Activated CD4-positive, alpha-beta T cell treated with anti-CD3 and anti-CD28 coated beads, Interleukin-2, amount 50 U/mL, for 24 hours (primary cell): ENCODE measurements at places on chromosomes 2 and 18.

DNA sequence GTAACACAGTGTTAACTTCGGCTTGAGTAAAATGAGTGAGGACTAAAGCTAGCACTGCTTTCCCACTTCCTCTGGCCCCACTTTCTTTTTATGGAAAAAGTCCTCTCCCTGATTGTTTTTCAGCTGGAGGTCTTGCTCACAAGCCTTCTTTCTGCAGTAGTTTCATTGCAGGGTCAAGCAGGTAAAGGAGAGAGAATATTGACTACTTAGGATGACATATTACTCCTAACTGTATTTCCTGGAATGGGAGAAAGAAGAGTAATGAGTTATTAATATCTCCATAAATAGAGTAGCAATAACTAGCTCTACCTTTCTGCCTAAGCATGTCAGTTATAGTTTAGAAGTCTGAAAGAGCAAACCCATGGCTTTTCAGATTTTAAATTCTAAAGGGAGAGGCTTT, 45.0 kb downstream of the MAP4K4 start:
- DNase-seq, result no peak

DNA sequence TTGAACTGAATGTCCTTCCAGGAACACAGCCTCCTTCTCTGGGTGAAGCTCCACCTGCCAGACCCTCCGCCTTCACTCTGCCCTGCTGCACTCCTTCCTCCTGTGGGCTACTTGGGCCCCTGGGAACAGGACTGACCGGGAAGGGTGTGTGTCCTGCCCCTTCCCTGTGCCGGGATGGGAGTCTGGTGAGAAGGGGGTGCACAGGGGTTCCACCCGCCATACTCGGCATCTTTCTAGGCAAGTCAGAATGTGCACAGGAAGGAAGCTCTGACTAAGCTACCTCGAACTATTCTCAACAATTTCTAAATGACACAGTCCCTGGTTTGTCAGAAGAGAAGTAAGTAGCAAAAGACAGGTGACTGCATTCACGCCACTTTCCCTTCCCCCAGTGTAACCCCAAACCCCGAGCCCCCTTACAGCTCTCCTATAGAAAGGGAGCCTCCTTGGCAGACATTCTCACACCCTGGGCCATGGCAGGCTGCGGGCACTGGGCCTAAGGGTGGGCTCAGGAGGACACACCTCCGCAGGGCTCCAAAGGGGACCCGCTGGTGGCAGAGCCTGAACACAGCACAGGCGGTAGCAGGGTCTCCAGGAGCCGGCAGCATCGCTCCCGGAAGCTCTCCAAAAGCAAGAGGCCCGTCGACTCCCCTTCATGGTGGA, 184.1 kb downstream of the HDAC4 start:
- peak; percentile 16 for DNase-seq

- no peak for DNase-seq
Measured at GRCh38 chr2:208086029-208086428, 38.3 kb downstream of the CRYGD start.

DNA sequence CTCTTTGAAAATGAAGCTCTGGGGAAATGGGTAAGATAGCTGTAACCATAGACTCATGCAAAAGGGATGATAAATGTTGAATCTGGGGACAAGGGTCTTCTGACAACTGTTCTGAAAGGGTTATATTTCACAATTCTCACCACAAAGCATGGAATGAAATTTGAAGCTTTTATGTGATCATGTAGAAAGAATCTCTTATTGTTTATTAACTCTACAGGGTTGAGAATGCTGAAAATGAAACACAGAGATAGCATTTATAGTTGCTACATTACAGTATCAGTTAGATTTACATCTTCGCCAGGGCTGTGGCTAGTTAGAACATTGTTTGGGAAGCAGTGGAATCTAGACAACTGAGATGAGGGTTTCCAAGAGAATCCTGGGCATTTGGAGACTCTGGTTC, 97.4 kb upstream of the LHCGR start:
- no peak for DNase-seq

GRCh38 chr18:49335677-49336076, 124.8 kb downstream of the DYM start:
- no peak for DNase-seq

GRCh38 chr2:110993557-110994231, 127.0 kb upstream of the BCL2L11 start:
- DNase-seq, result no peak

DNA sequence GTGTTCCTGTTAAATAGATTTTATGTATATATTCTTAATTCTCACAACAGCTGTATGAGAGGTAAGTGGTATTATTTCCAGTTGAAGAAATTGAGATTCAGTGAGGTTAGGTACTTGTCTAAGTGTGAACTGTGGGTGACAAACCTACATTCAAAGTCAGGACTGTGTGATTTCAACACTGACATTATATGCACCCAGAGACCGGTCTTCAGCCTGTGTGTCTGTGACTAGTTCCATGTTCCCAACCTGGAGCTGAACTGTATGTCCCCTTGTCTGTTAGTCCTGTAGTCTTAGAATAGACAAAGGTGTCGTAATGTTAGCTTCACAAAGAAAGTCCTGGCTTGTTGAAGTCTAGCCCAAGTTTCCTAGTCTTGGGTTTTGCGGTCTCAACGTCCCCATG, 17.4 kb downstream of the PLEKHB2 start:
- DNase-seq, result no peak

DNA sequence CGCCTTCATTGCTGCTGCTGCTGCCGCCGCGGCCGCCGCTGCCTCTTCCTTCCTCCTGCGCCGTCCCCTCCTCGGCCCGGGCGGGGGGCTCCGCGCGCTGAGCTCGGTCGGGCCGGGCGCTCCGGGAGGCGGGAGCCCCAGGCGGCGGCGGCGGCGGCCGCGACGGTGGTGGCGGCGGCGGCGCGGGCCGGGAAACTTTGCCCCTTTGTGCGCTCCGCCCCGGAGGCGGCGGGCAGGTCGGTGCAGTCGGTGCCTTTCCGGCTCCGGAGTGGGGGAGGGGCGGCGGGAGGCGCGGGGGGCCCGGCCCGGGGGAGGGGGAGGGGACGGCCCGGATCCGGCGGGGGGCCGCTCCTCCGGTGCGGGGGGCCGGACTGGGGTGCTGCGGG, 205 bp downstream of the TET3 start:
- DNase-seq, result no peak

GRCh38 chr2:182072861-182073260, 87.2 kb downstream of the PPP1R1C start:
- no peak for DNase-seq

- no peak for DNase-seq
Measured at GRCh38 chr2:140695155-140695554, 1435.7 kb downstream of the LRP1B start.

GRCh38 chr2:46333912-46334311, 36.7 kb downstream of the EPAS1 start:
- no peak for DNase-seq

DNA sequence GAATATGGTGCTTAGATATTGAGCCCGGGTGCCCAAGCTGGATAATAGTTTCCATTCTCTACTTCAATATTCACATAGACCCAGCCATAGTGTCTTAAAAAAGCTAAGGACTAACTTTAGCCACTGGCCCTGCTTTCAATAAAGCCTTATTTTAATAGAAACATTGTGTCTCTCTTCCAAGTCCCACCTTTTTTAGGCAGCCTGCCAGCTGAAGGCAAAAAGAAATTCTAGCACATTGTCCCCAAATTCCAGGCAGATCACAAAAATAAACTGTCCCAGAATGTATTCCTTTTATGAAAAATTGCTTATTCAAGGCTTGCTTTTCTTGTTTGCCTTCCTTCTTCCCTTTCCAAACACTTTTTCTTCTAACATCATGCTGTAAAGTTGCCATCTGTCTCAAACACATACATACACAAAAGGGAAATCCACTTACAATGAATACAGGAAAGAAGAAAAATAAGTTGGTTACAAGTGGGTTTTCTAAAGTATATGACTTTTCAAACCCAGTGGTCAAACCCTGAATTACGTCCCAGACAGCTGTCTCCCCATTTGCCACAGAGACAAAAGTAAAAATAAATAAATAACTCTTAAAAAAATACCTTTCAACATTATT, 778.5 kb downstream of the BCL11A start:
- DNase-seq, result no peak

- DNase-seq, result no peak
Measured at GRCh38 chr2:219724628-219725027, 97.2 kb downstream of the SLC4A3 start.

- DNase-seq, result no peak
Measured at GRCh38 chr18:9740071-9740470, 32.0 kb downstream of the RAB31 start.

DNA sequence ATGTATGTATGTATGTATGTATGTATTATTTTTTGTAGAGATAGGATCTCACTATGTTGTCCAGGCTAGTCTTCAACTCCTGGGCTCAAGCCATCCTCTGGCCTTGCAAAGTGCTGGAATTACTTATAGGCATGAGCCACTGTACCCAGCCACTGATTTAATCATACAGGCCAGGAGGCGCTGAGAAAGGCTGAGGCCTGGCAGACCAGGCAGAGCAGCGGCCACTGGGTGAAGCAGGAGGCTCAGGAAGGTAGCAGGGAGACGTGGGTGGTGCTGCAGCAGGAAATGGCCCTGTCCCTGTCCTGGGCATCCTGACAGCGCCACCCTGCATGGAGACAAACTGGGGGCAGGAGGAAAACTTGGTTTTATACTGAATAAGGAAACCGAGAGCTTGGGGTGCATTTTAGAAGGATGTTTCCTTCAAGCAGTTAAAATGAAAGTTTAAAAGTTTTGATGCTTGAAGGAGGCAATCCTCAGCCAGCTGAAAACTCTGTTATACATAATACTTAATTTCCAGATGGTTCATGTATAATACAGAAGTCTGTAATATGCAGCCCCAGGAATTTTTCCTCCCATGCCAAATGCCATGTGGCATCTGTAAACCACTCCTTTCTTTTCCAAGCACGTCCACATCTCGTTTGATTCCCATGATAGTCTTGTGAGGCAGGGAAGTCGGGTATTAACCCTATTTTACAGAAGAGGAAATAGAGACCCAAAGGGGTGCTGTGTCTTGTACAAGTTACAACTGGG, 182.4 kb downstream of the CELF4 start:
- no peak for DNase-seq
